Fibroblast of lung (primary cell): ENCODE measurements at places on chromosomes 13 and 19.
A peak's percentile ranks its signal among the peaks of the same experiment; 100 is the strongest.

DNA sequence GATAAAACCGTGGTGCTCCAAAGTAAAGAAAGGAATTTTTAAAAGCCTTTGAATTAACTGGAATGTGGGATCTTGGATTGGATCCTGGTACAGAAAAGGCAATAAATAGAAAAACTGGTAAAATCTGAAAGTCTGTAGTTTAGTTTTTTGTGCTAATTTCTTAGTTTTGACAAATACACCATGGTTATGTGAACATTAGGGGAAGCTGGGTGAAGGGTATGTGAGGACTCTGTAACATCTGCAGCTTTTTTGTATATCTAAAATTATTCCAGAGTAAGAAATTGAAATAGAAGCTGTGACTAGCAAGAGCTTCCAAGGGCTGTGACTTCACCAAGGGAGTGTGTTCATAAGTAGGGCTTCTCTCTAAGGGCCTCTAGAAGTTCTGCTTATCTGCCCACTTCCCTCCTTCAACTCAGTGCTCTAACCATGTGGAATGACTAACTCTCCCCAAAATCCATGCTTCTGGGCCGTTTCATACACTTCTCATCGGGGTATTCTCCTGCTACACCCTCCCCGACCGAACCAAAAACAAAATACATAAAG, 26.5 kb downstream of the ARHGAP35 start:
- DNase-seq = no peak

- no peak for DNase-seq
Measured at GRCh38 chr19:48959341-48960239, 4.9 kb downstream of the BAX start.

DNA sequence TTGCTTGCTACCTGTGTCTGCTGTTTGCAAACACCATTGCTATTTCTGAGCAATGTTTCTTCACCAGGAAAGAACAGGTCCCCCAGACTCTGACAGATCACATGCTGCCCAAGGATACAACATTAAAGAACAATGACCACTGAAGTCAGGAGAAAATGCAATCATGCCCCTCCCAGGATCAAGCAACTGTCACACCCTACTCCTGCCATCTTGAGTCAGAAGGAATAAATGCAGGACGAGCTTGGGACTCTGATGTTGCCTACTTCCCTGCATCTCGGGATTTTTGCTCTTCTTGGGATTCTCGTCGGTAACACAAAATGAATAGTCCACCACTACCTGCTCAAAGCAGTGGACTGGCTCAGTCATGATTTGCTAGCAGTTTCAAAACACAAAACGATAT, 490.6 kb downstream of the COG6 start:
- no peak for DNase-seq

- no peak for DNase-seq
Measured at GRCh38 chr19:36064826-36065225, 10.1 kb downstream of the WDR62 start.

- DNase-seq = no peak
Measured at GRCh38 chr19:47514151-47514868, 553 bp downstream of the NAPA start.

- no peak for DNase-seq
Measured at GRCh38 chr13:112212533-112212932, 145.6 kb downstream of the SOX1 start.

DNA sequence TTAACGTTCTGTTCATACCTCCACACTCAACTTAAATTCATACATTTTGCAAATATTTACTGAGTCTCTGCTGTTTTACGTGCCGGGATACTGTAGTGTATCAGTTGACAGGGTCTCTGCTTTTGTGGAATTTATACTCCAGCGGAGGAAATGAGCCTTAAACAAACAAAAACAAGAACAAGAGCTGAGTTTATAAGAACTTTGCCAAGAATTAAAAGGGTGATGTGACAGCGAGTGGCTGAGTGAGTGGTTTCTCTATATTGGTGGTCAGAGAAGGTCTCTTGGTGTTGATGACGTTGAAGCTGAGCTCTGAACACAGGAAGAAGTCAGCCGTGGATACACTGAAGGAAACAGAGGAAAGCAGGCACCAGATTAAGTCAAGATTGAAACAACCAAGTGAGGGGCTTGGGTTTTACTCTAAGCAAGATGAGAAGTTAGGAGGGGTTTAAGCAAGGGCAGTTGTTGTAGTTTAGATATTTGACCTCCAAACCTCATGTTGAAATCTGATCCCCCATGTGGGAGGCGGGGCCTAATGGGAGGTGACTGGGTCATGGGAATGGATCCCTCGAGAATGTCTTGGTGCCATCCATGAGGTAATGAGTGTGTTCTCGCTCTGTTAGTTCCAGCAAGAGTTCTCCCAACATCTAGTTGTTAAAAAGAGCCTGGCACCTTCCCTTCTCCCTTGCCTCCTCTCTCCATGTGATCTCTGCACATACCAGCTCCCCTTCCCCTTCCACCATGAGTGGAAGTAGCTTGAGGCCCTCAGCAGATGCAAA, 248.3 kb downstream of the DCLK1 start:
- DNase-seq = no peak

GRCh38 chr13:94956417-94957110, 244.2 kb upstream of the SOX21 start:
- DNase-seq = no peak

DNA sequence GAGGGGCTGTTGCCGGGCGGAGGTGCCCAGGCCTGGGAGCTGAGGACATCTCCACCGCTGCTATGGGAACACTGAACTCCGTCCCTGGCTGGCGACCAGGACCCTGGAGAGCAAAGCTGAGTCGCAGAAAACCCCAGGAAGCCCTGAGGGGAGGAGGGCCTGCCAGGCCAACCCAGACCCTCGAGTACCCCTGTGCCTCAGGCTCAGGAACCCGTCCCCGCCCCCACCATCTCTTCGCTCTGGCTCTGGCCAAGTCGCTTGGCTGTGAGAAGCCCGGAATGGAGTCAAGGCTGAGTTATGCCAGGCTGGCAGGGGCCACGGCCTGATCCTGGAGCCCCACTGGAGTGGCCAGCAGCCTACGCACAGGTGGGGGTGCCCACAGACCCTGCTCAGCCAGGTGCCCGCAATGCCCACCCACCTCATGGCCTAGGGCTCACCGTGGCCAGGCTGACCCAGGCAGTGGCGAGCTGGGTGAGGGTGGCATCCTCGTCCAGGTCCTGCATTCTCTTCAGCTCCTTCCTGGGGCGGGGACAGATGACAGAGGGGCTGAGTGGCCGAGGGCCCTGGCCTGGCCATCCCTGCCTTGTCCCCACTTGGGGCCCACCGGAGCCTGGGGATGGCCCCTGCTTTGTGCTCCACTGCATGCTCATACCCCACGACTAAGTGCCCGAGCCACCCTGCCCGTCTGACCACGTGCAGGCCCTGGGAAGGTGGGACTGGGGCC, 8.5 kb upstream of the CERS1 start:
- no peak for DNase-seq

- peak; percentile 57 for DNase-seq
Measured at GRCh38 chr19:1624458-1624857, 19.2 kb upstream of the UQCR11 start.

- no peak for DNase-seq
Measured at GRCh38 chr13:108734676-108735075, 105.3 kb downstream of the MYO16 start.

- DNase-seq = peak; percentile 70
Measured at GRCh38 chr19:12140545-12141404, 625 bp upstream of the ZNF20 start.

DNA sequence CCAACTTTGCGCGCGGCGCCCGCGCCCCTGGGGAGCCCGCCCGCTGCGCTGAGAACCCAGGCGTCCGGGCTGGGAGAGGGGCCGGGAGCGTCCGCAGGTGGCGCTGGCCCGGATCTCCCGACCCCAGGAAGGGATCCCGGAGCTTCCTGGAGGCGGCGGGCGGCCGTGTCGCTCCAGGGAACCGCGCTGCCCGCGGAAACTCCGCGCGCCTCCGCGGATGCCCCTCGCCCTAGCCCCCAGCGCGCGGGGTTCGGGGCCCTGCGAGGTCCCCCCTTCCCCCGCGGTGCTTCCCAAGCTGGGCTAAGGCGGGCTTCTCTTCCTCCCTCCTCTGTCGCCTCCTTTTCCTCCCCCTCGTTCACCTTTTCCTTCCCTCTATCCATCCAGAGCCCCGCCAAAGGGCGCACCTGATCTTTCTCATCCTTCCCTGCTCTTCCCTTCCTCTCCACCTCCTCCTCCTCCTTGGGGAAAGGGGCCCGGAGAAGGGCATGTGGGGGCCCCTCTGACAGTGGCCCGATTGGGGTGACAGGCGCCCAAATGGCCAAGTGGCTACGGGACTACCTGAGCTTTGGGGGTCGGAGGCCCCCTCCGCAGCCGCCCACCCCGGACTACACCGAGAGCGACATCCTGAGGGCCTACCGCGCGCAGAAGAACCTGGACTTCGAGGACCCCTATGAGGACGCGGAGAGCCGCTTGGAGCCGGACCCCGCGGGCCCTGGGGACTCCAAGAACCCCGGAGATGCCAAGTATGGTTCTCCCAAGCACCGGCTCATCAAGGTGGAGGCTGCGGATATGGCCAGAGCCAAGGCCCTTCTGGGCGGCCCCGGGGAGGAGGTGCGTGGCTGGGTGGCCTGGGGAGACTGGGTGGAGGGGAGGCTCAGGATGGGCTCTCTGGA, 710 bp downstream of the SHD start:
- no peak for DNase-seq

DNA sequence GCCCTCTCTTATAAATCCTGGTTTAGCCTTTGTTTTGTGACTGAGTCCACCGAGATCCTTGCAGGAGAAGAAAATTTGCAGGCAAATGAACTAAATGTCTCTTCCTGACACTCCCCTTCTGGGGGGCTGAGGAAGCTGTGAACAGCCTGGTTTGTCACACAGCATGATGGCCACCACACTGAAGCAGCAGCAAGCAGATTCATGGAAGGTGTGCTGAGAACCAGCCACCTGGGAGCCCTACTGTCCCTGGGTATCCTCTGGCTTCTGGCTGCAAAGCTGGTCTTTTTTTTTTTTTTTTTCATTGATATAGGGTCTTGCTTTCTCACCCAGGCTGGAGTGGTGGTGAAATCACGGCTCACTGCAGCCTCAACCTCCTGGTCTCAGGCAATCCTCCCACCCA, 11.2 kb downstream of the MRPS12 start:
- no peak for DNase-seq

DNA sequence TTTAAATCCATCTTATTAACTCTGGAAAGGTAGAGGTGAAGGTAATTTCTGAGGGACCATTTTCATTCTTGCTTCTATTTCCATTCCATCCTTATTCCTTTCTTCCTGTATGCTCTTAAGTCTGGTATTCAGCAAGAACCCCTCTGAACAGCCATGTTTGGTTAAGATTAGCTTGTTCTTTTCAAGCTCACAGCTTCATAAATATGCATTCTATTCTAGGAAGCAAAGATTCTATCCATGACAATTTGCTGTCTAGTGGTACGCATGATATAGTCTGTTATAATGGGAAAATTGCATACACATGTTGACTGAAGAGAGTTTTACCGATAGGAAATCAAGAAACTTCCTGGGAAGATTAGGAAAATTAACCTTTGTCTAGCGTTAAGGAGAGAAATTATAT, 218.7 kb downstream of the HS6ST3 start:
- no peak for DNase-seq

- DNase-seq = peak; percentile 68
Measured at GRCh38 chr13:20489185-20489820, 36.4 kb downstream of the CRYL1 start.

DNA sequence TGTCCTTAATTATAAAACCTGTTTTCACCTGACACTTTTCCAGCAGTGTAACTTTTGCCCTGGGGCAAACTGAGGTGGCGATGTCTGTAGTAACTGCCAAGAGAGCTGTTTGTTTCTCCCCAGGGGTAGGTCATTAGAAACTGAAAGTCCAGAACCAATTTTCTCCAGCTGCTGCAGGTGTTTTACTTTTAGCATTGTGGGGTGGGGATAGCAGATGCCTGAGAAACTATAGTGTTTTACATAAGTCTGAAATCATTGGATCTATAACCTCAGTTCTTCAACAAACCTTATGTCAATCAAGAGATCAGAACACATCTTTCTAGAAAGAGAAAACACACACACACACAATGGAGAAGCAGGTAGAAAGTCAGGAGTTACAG, 92.7 kb downstream of the LHFPL6 start:
- DNase-seq = no peak

DNA sequence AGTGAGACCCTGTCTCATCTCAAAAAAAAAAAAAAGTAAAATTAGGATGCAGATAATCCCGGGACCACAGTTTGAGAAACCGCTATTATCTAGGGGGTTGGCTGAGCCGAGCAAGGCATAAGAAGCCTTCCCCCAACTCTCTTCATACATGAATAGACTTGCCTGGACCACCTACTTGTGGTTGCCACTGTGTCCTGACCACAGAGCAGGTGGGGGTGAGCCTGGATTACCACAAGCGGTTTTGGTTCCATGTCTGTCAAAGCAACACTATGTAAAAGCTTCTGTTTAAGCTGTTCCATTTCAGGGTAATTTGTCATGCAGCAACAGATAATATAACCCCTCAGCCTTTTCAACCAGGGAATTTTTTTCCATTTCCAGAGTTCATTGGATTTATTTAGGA, 3.3 kb upstream of the NAPA start:
- peak; percentile 49 for DNase-seq

DNA sequence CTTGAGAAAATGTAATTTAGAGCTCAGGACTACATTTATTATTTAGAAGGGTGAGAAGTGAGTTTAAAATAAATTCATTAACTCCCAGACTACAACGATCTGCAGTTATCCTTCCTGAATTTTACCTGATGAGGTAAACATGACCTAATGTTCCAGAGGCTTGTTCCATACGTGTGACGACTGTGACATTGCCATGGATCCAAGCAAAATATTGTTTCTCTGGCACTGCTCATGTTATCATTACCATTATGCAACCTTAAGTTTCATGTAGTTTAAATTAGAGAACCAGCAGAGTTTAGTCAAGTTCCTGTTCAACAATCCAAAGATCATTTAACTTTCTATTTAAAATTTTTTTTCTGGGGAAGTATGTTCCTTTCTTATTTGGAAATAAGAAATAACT, 279.6 kb downstream of the KLF5 start:
- no peak for DNase-seq

GRCh38 chr13:23074075-23074828, 106.5 kb upstream of the SGCG start:
- DNase-seq = peak; percentile 58

GRCh38 chr19:3536429-3537100, 2.4 kb upstream of the TEKTIP1 start:
- no peak for DNase-seq

DNA sequence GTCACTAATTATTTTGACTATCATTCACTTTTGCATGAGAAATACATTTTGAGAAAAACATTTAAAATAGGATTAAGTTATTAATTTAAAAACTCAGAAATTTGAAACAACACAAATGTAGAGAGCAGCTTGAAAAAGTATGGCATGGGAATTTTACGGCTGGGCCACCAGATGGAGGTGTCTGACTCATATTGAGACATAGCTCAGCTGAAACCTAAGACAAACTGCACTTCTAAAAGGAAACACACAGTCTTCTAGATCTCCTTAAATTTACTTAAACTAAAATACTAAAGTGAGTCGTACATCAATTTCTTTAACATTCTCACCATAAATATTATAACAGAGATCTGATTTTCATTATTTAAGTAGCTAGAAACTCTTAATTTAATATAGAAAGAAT, 41.9 kb upstream of the POSTN start:
- peak; percentile 89 for DNase-seq

- no peak for DNase-seq
Measured at GRCh38 chr13:87907202-87907601, 236.0 kb downstream of the SLITRK5 start.

GRCh38 chr19:51926426-51926783, 867 bp upstream of the ZNF613 start:
- no peak for DNase-seq
